Hematopoietic multipotent progenitor cell treated with erythropoietin and hydrocortisone succinate and interleukin-3 and kit ligand, for 6 days (in vitro differentiated cells): ENCODE measurements at places on chromosomes 13 and 19.

DNA sequence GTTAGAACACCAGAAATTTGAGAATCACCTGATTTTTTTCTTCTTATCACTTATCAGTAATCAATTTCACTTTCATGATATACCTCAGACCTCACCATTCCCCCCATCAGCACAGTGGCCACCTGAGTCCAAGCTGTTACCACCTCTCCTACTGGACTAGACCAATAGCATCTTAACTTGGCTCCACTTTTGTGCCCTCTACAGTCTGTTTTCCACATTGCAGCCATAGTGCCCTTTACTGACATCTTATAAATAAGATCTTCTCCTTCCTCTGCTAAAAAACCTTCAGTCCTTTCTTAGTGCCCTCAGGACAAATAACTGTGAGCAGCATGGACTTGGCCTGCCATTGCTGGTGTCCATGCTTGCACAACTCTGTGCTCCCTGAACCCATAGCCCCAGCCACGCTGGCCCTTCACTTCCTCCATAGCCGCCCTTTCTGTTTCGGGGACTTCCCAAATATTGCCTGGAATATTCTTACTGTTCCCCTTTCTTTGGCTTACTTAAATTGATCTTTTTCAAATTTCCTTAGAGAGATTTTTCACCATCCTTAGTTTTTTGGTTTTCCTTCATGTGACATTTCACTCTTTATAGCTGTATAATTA is 380.8 kb downstream of the LMO7 start:
- peak; percentile 64 for DNase-seq

GRCh38 chr19:15196360-15197005 is 4.3 kb downstream of the NOTCH3 start:
- DNase-seq, result peak; percentile 18

DNA sequence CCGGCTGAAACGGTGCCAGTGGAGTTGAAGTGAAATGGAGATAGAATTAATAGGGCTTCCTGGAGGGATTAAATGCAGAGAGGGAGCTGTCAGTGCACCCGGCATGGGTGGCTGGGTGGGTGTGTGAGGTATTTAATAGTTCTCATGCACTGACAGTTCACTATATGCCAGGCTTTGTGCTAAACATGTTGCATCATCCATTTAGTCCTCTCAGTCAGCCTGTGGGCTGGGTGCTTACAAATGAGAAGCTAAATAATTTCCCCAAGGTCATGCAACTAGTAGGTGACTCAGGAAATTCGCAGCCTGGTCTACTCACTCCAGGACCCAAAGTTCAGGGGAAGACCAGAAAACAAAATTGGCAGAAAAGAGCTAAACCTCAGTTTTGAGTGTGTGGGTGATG is 63.5 kb upstream of the SPATA13 start:
- DNase-seq, result peak; percentile 6

GRCh38 chr19:36775768-36776167 is 3.2 kb upstream of the ZNF850 start:
- no peak for DNase-seq

DNA sequence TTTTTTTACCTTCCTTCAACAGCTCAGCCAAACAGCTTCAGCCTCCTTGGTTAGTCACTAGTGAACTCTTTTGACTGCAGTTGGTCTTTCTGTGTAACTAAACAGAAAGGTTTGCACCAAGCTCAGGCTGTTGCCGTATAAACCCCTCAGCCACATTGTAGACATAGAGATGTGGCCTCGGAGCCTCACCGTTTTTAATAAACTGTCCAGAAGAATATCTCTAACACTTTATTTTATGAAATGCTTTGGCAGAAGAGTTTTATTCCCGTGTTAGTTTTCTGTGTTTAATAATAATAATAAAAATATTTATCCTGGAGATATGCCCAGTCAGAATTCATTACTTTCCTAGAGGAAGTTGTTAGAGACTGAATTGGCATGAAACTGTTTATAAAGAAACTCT is 171.7 kb upstream of the MAB21L1 start:
- DNase-seq, result no peak

DNA sequence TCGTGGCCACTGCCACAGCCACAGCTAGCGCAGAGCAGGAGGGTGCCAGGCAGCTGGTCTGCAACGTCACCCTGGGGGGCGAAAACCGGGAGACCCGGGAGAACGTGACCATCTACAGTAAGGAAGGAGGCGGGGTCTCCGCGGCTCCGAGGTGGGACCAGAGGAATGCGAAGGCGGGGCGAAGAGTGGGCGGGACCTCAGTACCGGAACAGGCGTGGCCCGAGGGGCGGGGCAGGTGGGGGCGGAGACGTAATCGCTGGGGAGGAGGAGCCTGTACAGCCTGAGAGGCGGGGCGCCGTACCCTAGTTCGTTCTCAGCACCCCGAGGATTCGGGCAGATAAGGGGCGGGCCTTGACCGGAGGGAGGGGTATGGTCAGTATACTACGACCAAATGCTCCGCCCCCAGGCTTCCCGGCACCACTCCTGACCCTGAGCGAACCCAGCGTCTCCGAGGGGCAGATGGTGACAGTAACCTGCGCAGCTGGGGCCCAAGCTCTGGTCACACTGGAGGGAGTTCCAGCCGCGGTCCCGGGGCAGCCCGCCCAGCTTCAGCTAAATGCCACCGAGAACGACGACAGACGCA is 2.5 kb downstream of the ICAM5 start:
- DNase-seq, result peak; percentile 95

DNA sequence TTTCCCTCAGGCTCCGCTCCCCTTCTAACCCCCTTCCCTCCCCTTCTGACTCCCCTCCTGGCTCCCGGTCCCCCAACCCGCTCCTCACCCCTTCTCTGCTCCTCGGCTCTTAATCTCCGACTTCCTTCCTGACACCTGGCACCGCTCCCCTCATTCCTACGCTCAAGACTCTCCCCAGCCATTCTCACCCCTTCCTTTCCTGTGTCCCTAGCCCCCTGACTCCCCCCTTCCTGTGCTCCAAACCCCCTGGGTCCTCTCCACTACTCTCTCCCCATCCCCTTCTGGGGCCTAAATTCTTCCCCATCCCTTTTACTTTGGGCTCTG is 658 bp downstream of the CLPP start:
- DNase-seq, result peak; percentile 45

- no peak for DNase-seq
These were observed 386 bp downstream of the GIPR start for GRCh38 chr19:45668342-45668871.

DNA sequence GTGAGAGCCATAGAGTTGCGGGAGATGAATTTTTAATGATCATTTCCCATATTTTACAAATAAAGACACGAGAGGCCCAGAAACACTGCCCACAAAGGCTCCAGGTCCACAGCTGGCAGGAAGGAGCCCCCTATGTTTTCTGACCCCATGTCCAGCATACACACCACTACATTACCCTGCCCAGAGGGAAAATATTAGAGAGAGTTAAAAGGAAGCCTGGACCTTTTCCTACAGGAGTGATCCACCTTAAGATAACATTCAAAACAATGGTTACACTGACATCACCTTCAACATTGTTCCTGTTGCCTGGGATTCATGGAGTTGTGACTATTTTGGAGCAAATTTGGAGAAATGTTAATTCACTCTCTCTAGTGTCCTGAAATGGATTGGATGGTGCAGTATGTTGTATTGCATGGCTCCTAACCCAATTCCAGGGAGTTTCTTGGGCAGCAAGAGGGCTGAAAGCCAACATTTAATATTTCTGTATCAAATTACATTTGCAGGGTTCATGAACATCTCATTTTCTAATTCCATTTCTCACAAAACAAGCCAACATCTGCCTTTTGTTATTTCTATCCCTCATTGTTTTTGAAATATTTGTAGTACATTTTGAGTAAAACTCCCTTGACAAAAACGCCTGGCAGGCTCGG is 172.5 kb downstream of the DLEU7 start:
- DNase-seq, result no peak

DNA sequence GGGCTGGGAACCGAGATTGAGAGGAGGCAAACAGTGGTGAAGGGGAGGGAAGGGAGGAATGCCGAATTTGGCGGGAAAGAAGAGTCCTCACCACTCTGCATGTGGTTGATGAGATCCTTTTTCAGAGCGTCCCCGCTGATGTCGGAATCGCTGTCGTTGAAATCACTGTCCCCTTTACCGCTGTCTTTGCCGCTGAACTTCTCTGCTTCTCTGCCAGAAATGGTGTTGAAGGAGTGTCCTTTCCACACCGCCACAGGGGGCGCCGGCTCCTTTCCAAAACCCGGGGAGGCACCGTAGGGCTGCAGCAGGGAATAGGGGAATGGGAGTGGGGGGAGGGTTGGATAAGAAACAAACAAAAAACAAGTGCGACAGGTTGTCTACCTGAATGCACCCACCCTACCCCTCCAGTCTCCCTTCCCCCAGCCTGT is 3.1 kb downstream of the PCDH8 start:
- peak; percentile 54 for DNase-seq

GRCh38 chr19:33473653-33474305 is 47.8 kb downstream of the PEPD start:
- no peak for DNase-seq

- no peak for DNase-seq
These were observed 12.6 kb downstream of the ZNF528 start for GRCh38 chr19:52410276-52410675.

GRCh38 chr13:58992478-58993042 is 1171.2 kb downstream of the DIAPH3 start:
- no peak for DNase-seq
